ENCODE measurements at places on chromosomes 5 and 9.
A peak's percentile ranks its signal among the peaks of the same experiment; 100 is the strongest.

DNA sequence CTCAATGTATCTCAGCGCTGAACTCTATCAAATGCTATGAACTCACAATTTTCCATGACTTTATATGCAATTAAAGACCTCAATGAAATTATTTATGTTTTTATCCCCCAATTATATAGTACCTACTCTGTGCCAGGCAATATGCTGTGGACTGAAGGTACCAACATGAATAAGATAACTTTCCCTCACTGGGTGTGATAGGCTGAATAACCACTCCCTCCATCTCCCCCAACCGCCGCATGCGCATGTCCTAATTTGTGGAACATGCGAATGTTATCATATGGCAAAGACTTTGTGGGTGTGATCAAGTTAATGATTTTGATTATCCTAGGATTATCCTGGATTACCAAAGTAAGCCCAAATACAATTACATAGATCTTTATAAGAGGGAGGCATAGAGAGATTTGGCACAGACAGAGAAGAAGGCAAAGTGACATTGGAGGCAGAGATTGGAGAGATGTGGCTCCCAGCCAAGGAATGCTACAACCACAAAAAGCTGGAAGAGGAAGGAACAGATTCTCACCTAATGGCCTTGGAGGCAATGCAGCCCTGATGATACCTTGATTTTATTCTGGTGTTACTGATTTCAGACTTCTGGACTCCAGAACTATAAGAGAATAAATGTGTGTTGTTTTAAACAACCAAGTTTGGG lies 149.1 kb upstream of the VCAN start:
- DNase-seq: no peak

- no peak for DNase-seq
These were observed 5.2 kb upstream of the GCNT4 start for GRCh38 chr5:75057561-75057960.

- peak; percentile 86 for DNase-seq
These were observed at the start of the genes BRD9 and TRIP13 for GRCh38 chr5:892394-893136. BRD9 (minus strand) TSS chr5:892801; CDS start chr5:892657, 144 bp downstream. TRIP13 (plus strand) TSS chr5:892884; CDS start chr5:892999, 115 bp downstream.

DNA sequence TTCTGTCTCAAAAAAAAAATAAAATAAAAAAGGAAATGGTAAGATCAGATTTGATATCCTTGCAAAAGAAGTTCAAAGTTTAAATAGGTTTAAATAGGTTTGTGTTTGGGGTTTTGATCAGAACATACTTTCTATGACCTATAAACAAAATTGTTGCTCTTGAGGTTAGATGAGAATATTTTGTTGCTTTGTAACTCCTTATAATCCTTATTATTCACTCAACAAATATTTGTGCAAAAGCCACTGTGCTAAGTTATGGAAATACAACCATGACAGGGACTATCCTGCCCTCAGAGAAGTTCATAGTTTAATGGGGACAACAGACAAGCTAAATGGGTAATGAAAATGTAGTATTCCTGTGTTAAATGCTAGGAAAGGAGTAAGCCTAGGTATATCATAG lies 71.5 kb downstream of the INVS start:
- no peak for DNase-seq

DNA sequence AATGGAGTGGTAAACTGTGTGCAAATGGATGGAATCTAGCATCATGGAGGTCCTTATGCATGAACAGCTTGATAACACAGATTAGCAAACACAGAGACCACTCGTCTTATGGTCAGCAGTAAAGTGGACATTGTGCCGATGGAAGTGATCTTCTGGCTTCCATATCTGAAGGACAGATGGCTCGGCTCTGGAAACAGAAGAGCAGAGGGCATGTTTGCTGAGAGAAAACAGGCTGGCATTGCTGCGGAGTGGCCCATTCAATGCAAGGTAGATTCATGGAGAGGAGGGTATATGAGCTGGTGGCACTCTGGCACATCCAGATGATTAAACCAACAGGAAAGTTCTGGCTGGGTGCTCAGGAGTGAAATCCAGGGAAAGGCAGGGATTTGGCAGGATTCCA lies 513.2 kb downstream of the DIRAS2 start:
- no peak for DNase-seq

GRCh38 chr5:74538206-74538661 lies 102.3 kb downstream of the ENC1 start:
- peak; percentile 88 for DNase-seq

GRCh38 chr5:14902826-14903560 lies 31.4 kb upstream of the ANKH start:
- no peak for DNase-seq

DNA sequence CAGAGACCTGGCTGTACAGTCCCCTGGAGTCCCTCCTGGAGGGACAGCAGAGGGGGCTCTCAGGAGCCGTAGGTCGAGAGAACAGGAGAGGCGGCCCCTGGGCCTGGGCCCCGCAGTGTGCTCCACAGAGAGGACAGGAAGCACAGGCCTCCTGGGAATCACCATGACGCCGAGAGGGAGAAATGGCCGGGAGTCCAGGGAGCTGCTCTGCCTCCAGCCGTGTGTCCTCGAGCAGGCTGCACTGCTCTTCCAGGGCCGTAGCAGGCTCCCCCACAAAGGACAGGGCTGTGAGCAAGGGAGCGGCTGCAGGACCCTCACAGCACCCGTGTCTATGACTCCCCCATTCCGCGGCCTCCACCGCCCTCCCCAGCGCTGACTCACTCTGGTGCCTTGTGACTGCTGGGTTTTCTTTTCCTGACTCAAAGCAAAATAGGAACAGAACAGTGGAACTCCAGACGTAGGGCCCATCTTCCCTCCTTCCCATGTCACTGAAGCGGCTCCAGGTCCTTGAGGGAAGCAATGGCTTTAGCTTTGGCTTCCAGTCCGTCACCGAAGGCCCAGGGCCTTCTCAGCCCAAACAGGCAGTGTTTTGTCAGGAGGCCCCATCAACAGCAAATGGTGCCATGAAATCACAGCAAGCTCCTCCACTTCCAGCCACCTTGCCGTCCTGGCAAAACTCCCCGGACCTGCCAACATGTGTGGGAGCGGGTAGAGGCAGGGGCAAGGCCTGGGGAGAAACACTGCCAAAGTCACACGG lies 114.2 kb downstream of the LHFPL2 start:
- DNase-seq: peak; percentile 94

DNA sequence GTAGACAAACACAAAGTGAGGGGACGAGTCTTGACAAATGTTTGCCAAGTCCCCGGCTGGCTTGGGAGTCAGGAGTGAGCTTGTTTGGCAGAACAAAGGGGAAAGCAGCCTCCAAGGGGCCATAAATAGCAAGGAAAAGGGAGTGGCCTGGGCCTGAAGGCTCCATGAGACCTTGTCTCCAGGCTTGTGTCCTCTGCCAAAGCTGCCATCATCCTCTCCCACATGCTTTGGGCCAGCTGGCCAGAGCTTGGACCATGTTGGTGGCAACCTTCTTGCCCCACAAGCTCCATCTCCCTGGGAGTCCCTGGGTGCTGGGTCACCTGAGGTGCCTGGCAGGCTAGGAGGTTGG lies 13.3 kb upstream of the PITX1 start:
- DNase-seq: no peak

GRCh38 chr9:128383007-128383753 lies 12.0 kb downstream of the URM1 start:
- DNase-seq: no peak

DNA sequence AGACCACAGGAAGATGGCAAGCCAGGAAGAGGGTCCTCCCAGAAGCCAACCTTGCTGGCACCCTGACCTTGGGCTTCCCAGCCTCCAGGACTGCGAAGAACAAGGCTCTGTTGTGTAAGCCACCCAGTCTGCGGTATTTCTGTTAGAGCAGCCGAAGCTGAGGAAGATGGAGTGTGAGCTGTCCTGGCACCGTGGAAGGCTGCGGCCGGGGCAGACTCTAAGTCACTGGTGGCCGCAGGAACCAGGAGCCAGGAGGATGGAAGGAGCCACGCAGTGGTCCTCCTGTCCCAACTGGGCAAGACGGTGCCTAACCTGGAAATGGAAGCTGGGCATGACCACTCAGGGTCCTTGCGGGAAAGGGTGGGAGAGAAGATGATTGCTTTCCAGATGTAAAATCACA lies 89.1 kb downstream of the ZNF354C start:
- DNase-seq: no peak

DNA sequence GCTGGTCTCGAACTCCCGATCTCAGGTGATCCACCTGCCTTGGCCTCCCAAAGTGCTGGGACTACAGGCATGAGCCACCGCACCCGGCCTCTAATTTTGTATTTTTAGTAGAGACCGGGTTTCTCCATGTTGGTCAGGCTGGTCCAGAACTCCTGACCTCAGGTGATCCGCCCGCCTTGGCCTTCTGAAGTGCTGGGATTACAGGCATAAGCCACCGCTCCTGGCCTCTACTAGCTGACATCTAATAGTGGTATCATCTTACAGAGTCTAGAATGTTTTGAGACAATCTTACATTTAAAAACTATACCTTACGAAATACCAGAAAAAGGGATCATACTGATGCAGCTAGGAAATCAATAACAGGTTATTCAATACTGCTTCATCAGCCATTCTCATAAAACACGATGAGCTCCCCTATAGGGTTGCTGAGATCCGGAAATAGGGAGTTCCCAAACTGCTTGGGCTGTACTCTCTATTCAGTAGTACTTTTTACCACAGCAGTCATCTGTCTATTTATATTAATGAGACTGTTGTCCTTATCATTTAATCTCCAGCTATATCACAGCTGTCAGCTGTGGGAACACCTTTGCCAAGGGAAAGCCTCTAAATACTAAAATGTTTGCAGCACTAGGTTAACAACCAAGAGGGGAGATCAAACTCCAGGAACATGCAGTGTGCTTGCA lies 8.1 kb upstream of the UBE2D2 start:
- no peak for DNase-seq

DNA sequence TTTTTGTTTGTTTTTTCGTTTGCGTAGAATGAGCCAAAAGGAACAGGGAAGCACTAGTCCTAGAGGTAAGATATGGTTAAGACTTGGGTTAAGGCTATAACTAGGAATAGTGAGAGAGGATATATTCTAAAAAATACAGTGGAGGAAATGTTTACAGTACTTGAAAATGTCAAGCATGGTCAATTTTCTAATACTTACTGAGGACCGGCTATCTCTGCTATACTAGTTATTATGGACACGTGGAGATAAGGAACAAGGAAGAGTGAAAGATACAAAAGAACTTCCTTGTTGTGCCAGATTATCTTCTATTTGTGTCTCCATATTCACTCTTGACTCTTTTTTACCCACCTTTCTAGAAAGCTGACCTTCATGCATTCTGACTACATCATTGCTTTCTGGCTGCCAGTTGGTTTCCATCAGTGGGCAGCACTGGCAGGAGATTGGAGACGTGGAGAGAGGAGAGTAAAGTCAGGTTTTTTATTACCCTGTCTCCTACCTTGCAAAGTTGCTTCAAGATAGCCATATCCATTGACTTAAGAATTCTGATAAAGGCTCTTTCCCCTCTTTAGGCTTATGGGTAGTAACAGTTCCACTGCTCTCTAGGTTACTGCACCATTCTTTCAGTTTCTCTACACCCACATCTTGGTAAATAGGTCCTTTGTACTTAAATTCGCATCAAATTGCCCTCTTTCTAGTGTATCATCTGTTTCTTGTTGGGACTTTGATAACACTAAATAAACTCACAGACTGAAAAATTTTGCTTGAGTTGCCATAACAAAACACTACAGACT lies 9.0 kb upstream of the RFX3 start:
- no peak for DNase-seq

Measured in inflammatory macrophage treated with lipopolysaccharide for 4 hours (primary cell).